ENCODE measurements at places on chromosomes 12 and 14. TPM values are rescaled to one million over a fixed set of nuclear protein-coding genes. Genes with fewer than 3 reads are reported as not detected.

DNA sequence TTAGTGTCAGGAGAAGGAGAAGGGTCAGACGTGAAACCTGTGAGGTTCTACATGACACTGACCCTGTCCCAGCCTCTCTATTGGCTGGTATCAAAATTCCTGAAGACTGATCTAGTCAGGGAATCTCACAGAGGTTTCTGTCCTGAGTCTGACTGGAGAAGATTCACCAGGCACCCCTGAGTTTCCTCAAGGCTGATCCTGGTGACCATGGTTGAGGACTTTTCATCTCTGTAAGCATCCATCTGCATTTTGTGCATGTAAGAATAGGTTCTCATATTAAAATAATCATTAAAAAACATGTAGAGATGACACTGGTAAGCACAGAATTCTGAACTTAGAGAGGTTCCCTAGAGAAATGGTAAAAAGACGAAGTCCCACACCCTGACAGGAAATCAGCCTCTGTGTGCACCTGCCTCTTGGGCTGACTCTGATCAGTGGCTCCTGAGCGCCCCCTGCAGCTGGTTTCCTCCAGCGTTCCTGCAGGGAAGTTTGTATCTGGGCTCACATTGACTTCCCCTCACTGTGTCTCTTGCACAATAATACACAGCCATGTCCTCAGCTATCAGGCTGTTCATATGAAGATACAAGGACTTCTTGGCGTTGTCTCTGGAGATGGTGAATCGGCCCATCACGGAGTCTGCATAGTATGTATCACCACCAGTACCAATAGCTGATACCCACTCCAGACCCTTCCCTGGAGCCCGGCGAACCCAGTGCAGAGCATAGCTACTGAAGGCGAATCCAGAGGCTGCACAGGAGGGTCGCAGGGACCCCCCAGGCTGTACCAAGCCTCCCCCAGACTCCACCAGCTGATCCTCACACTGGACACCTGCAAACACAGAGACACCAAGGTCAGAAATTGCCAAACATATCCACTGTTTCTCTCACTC is 991.9 kb downstream of the TMEM121 start:
- DNase-seq: peak; percentile 21

- DNase-seq: no peak
These were observed 50.6 kb downstream of the LRCOL1 start for GRCh38 chr12:132559652-132560363.

DNA sequence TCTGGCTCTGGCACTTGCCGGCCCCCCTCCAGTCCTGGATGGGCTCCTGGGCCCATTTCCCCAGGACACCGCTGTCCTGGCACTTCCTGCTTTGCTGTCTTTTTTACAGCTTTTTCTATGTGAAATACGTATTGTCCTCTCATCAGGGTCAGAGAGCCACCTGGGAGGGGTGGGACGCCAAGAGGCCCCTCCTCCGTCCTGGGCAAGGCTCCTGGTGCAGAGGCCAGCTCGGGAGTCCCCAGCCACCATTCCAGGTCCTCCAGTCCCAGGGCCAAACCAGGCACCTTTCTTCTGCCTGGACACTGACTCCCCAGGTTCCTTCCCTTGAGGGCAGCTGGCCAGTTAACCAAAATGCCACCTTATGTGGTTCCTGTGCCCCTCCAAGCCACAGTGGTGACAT is 22.8 kb downstream of the ARL6IP4 start:
- DNase-seq: no peak

GRCh38 chr14:75217508-75218206 is 41.2 kb upstream of the TMED10 start:
- DNase-seq: peak; percentile 43

GRCh38 chr14:22748631-22749068 is 17.8 kb upstream of the OXA1L start:
- DNase-seq: no peak

DNA sequence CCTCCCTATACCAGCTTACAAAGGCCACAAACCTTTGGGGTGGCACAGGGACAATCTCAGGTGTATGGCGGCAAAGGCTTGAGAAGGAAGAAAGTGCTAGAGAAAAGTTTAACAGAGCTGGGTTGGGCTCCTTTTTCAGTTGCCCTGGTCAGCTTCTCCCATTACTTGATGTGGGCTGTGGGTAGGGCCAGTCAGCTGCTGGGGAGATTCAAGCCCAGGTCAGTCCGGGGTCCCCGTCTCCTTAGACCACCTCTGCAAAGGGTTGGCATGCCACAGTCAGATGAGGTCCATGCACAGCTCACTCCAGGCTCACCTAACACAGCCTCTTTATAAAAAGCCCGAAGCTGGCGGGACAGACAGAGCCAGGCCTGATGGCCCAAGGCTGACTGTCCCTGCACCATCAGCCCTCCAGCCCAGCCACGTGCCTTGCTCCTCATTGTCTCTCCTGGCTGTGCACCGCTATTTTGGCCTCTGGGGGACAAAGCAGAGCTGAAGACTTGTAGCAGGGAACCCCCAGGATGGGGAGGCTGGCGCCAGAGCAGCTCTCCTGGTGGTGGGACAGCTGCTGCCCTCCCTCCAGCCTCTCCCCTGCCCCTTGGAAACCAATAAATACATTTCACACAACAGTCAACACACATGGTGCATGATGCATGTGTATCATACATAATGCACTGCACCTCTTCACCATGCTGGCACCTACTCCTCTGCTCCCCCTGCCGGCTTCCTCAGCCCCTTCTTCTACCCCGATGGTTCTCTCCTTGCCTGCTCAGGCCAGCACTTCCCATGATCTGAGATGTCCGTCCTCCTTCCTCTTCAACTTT is 61.7 kb upstream of the DDX11 start:
- DNase-seq: peak; percentile 37

DNA sequence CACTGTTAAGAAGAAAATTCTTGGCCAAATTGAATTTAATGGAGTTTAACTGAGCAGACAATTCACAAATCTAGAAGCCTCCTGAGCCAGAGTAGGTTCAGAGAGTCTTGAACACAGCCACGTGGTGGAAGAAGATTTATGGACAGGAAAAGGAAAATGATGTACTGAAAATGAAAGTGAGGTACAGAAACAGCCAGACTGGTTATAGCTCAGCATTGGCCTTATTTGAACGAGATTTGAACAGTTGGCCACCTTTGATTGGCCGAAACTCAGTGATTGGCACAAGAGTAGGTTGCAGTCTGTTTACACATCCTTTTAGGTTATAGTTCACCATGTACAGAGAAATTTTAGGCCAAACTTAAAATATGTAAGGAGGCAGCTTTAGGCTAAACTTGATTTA is 9.9 kb downstream of the OAS2 start:
- no peak for DNase-seq

DNA sequence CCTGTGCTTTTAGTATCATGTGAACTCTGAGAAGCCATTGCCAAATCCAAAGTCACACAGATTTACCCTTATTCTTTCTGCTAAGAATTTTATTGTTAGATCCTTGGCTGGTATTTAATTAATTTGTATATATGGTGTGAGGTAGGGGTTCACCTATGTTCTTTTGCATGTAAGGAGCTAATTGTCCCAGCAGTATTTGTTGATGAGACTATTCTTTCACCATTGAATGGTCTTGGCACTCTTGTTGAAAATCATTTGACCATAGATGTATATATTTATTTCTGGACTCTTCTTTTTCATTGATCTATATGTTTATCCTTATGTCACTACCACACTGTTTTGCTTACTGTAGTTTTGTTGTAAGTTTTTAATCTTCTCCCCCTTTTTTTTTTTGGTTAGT is 26.2 kb downstream of the G2E3 start:
- DNase-seq: no peak

DNA sequence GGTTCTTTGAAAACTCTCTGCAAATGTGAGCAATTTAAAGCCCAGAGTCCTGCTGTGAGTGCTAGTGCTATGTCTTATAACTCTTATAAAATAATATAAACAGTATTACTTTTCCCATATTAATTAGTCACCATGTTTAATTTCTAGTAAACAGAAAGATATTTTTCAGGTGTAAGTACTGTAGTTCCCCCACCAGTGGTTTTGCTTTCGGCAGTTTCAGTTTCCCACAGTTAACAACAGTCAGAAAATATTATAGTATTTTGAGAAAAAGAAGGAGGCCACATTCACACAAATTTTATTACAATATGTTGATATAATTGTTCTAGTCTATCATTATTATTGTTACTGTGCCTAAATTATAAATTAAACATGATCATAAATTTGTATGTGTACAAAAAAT is 800.5 kb downstream of the LRFN5 start:
- no peak for DNase-seq

DNA sequence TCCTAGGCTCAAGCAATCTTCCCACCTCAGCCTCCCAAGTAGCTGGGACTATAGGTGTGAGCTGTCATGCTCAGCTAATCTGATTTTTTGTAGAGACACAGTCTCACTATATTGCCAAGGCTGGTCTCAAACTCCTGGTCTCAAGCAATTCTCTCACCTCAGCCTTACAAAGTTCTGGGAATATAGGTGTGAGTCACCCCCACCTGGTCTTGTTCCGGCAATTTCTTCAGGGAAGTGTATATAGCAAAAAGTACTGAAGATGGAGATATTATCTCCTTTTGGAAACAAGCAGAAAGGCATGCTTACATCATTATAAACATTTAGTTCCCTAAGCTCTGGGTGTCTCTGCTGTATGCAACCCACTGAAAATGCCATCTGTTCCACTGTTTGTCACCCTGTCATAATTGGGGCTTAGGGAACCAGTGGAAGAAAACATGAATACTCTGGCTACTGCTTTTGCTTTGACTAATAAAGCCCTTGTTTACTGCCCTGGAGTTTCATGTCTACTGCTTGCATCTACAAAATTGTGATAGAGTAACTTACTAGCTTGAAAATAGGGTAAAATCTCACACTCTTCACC is 940.2 kb downstream of the GALC start:
- no peak for DNase-seq

- peak; percentile 99 for DNase-seq
These were observed 210.0 kb downstream of the PPM1H start for GRCh38 chr12:62724947-62725451.

- no peak for DNase-seq
These were observed 3.5 kb upstream of the CD63 start for GRCh38 chr12:55732288-55732687.

GRCh38 chr12:19085090-19085489 is 44.4 kb upstream of the PLEKHA5 start:
- peak; percentile 75 for DNase-seq

DNA sequence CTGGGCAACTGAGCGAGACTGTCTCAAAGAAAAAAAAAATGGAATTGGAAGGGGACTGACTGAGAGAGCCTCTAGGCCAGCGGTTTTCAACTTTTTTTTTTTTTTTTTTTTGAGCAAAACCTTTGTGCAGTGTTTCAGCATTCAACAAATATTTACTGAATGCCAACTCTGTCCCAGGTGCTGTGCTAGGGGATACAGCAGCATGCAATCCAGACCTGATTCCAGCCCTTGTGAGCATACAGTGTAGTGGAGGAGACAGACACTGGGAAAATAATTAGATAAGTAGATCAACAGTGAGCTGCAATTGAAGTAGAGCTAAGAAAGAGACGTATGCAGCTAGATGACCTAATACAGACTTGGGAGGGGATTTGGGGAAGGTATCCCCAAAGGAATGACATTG is 23.8 kb upstream of the LTBP2 start:
- no peak for DNase-seq

DNA sequence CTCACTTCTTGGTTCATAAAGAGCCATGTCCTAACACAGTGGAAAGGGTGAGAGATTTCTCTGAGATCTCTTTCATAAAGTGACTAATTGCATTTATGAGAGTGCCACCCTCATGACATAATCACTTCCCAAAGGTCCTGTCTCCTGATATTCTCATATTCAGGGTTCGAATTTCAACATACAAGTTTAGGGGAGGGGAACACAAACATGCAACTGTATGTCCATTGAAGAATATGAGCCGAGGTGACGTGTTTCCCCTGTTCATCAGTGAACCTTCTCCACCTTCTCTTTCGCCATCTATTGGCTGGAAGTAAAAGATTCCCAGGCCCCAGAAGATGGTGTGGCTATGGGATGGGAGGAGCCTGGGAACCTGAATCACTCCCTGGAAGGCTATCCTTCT is 354.2 kb upstream of the ATP2B1 start:
- DNase-seq: peak; percentile 68

GRCh38 chr14:76169776-76170175 is 18.1 kb downstream of the GPATCH2L start:
- DNase-seq: no peak

DNA sequence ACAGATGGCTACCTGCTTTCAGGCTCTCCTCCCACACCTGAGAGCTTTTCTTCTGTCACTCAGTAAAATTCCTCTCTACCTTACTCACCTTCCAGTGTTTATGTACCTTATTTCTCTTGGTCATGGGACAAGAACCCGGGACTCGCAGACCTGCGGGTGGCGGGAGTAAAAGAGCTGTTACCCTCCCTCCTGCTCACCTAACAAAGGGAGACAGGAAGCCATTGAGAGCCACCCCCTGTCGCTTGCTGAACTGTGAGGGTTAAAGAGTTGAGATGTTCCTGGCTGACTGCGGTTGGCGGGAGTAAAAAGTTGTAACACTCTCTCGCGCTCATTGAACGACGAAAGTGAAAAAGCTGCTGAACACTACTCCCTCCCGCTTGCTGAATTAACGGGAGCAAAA is 1935.1 kb upstream of the FLRT2 start:
- no peak for DNase-seq

DNA sequence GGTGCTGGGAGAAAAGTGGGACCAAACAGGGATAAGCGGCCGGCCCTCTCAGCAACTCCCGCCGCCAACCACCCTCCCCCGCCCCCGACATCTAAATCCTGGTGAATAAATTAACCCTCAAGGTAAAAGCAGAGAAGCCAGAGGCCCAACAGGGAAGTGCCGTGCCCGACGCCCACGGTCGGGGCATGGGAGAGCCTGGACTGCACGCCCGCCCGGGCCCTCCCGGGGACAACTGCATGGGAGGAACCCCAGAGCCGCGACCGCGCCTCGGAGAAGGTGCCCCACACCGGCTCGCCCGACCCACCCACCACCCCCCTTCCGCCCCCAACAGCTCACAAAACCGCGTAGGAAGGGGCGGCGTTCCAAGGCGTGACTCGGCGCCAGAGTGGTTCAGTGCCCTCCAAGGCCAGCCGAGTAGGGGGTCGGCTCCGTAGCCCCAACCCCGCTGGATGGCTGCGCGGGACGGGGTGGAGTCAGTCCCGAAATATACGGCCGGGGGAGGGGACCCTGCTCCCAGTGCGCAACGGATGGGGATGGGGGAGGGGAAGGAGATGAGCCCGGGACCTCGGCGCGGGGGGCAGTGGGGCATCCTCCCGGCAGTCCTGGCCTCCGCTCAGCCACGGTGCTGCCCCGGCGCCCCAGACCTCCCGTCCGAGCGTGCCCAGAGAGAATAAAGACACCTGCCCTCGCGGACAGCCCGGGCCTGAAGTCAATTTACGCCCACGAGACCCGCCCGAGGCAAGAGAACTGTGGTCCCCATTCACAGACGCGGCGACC is 732 bp downstream of the SLC25A29 start:
- DNase-seq: no peak

GRCh38 chr14:57725399-57726077 is 140.4 kb downstream of the SLC35F4 start:
- DNase-seq: peak; percentile 96

The C12orf57 gene
- total RNA-seq: 127 TPM

The GPRC5A gene
- total RNA-seq: 19.8 TPM

The ASCL1 gene
- not detected for total RNA-seq

The PPP1CC gene
- 186 TPM for total RNA-seq

The KERA gene
- total RNA-seq: not detected

The SLC7A8 gene
- total RNA-seq: 0.50 TPM

The KRT6B gene
- total RNA-seq: not detected

The SNRPF gene
- total RNA-seq: 28.3 TPM

The SLC4A8 gene
- total RNA-seq: 2.4 TPM

The PROX2 gene
- total RNA-seq: 0.03 TPM

The TAC3 gene
- total RNA-seq: not detected

The APOF gene
- total RNA-seq: not detected
